Forelimb muscle (tissue), 1 donor: ENCODE measurements at places on chromosomes 2 and 18.

- no peak for DNase-seq
Observed at GRCh38 chr2:239723486-239724193, 301.5 kb downstream of the NDUFA10 start.

DNA sequence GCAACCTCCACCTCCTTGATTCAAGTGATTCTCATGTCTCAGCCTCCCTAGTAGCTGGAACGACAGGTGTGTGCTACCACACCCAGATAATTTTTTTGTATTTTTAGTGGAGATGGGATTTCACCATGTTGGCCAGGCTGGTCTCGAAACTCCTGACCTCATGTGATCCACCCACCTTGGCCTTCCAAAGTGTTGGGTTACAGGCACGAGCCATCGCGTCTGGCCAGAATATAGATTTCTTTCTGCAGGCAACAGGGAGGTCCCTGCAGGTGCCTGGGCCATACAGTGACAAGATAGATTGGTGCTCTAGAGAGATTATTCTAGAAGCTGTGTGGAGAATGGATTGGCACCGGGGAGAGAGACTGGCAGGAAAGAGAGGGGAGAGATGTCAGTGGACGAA is 13.3 kb downstream of the PLCD4 start:
- no peak for DNase-seq

- DNase-seq = no peak
Observed at GRCh38 chr2:132654968-132655367, 15.0 kb downstream of the LYPD1 start.

DNA sequence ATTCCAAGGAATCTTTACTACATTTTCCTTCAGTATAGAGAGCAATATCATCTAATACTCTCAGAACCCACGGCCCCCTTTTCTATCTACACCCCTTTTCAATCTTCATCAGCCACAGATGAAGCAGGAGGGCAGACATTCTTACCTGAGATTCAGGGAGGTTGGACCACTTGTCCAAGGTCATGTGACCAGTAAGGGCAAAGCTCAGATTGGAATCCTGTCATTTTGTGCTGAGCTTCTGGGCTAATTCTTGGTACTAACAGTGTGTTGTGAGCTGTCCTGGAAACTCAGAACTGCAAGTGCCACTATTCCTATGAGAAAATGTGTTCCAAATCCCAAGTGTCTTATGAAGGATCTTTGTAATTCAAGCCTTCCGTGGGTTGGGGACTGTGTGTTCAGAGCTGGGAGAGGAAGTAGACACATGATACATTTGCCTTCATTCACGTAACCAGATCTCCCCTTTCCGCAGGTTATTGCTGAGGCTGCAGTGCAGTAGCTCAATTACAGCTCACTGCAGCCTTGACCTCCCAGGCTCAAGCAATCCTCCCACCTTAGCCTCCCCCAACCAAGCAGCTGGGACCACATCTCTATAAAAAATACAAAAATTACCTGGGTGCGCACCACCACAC is 3.3 kb downstream of the CHRNA1 start:
- no peak for DNase-seq
